Naive thymus-derived CD4-positive, alpha-beta T cell (primary cell): ENCODE measurements at places on chromosomes 1 and 21. TPM values are rescaled to one million over a fixed set of nuclear protein-coding genes. Genes with fewer than 3 reads are reported as not detected.
A peak's percentile ranks its signal among the peaks of the same experiment; 100 is the strongest.

The CR1L gene
- total RNA-seq: not detected in 2 replicates

The OPTC gene
- total RNA-seq: not detected

The KRTAP7-1 gene
- not detected for total RNA-seq

The TENT5C gene
- 3.9 TPM for total RNA-seq

The CLDN17 gene
- not detected in 2 replicates for total RNA-seq

The ZBTB8A gene
- total RNA-seq: not detected

The TTC39A gene
- not detected for total RNA-seq

DNA sequence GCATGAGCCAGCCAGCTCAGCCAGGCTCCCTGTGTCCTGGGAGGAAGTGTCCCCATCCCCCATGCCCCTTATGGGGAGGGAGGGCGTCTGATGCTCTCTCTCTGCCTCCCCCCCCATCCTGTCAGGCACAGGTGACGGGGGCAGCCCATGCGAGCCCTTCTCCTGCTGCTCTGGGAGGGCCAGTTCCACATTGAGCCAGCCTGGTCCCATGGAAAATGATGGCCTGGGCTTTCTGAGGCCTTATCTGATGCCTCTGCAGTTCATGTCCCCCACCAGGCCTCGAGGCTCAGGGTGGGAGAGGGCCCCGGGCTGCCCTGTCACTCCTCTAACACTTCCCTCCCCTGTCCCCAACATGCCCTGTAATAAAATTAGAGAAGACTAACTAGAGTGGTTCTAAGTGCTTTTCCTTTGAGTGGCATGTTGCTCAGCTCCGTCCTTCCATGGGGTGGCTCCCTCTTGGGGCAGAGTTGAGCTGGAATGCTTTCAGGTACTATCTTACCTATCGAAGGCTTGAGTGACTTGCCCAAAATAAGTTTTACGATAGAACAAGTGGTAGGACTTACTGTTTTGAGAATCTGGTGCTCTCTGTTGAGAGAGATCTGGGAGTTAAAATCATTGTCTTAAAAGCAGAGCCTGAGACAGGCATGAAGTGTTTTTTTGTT lies 1.8 kb upstream of the MTFR1L start:
- H3K4me3 ChIP-seq: no peak overlapping the region
- peak overlapping the region; percentile 26 for H3K27ac ChIP-seq
- H3K27me3 ChIP-seq: no peaks in the 10 kb centered on the region
- no peak for DNase-seq
- H3K36me3 ChIP-seq: no peaks in the 10 kb centered on the region

DNA sequence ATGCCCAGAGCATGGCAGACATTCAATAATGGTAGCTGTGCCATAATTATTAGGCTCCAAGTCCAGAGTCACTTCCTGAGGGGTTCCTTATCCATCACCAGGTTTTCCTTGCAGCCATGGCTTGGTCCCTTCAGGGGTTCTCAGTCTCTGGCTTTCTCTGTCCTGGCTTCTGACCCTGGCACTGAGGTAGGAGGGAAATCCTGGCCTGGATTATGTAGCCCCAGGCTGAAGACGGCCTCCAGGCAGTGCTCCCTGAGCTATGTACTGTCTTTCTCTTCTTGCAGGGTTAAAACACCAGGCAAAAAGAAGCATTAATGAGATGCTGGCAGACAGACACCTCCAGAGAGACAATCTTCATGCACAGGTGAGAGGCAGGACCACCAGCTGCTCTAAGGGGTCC lies 9.5 kb upstream of the PADI3 start:
- H3K4me1 ChIP-seq: no peaks in the 10 kb centered on the region
- no peaks in the 10 kb centered on the region for H3K36me3 ChIP-seq
- no peak overlapping the region for H3K27ac ChIP-seq
- no peak for DNase-seq

DNA sequence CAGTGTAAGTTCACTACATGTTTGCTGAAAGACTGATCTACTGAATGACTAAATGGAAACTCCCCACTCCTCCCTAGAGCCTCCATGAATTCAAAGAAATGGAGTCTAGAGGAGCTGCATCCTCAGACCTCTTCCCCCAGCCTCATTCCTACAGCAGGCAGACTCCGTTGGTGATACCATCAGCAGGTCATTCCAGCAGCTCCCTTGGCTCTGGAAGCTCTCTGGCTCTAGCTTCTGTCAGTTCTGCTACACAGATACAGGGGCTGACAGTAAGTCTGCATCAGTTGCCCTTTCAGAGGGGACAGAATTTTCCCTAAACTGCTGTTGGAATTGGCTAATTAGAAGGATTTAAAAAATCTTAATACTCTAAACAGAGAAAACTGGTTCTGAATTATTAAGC lies 31.7 kb upstream of the DMRTA2 start:
- no peak overlapping the region for H3K27ac ChIP-seq
- DNase-seq: no peak
- peaks cover 5% of the 10 kb centered on the region for H3K36me3 ChIP-seq

GRCh38 chr1:215543191-215543606 lies 23.9 kb upstream of the KCTD3 start:
- H3K36me3 ChIP-seq: no peaks in the 10 kb centered on the region
- no peak for DNase-seq
- H3K4me1 ChIP-seq: no peaks in the 10 kb centered on the region
- no peak overlapping the region for H3K4me3 ChIP-seq
- no peak overlapping the region for H3K27ac ChIP-seq
- no peaks in the 10 kb centered on the region for H3K27me3 ChIP-seq

DNA sequence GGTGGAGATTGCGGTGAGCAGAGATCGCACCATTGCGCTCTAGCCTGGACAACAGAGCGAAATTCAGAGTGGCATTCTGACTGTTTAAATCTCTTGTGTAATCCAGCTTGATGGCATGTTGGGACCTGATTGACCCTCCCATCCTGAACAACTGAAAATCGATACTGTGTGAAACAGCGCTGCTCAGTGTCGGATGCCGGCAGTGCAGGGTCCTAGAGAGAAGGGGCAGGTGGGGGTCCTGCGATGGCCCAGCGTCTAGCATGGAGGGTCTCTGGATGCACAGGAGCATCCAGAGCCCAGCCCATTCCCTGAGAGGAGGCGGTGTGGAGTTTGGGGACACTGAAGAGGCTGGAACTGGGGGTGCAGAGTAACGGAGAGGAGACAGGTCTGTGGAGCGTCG lies 15.8 kb downstream of the AGT start:
- H3K4me1 ChIP-seq: no peaks in the 10 kb centered on the region
- no peak for DNase-seq
- H3K36me3 ChIP-seq: peaks cover 11% of the 10 kb centered on the region
- H3K27ac ChIP-seq: no peak overlapping the region
- H3K27me3 ChIP-seq: no peaks in the 10 kb centered on the region

- DNase-seq: no peak
- H3K27ac ChIP-seq: no peak overlapping the region
- H3K4me3 ChIP-seq: no peak overlapping the region
Measured at GRCh38 chr21:34790834-34791233, 122.0 kb downstream of the CLIC6 start.

DNA sequence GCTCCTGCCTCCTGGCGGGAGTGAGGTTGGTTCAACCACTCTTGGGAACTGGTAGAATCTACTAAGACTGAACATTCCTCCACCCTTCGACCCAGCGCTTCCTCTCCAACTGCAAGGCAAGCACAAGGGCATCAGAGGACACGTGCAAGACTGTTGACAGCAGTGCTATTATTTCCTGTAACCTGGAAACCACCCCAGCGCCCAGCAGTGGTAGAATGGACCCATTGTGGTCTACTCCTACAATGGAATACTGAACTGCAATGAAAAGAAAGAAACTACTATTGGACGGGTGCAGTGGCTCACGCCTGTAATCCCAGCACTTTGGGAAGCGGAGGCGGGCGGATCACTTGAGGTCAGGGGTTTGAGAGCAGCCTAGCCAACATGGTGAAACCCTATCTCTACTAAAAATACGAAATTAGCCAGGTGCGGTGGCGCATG lies 33.0 kb upstream of the TARDBP start:
- H3K27ac ChIP-seq: no peak overlapping the region
- H3K4me1 ChIP-seq: no peaks in the 10 kb centered on the region
- DNase-seq: no peak
- H3K36me3 ChIP-seq: no peaks in the 10 kb centered on the region

DNA sequence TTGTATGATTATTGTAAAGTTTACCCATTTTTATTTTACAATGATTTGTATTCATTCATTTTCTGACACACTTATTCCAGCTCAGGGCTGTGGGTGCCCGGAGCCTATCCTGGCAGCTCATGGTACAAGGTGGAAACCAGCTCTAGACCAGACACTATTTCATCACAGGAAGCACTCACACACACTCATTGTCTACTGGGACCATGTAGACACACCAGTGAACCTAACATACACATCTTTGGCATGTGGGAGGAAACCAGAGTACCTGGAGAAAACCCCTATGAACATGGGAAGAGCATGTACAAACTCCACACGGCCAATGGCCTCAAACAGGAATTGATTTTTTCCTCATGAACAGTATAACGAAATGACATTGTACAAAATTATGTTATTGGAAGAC lies 2.4 kb downstream of the DTL start:
- DNase-seq: no peak
- H3K27ac ChIP-seq: no peak overlapping the region
- no peak overlapping the region for H3K4me3 ChIP-seq
- H3K4me1 ChIP-seq: peaks cover 26% of the 10 kb centered on the region
- no peaks in the 10 kb centered on the region for H3K36me3 ChIP-seq
- no peaks in the 10 kb centered on the region for H3K27me3 ChIP-seq

DNA sequence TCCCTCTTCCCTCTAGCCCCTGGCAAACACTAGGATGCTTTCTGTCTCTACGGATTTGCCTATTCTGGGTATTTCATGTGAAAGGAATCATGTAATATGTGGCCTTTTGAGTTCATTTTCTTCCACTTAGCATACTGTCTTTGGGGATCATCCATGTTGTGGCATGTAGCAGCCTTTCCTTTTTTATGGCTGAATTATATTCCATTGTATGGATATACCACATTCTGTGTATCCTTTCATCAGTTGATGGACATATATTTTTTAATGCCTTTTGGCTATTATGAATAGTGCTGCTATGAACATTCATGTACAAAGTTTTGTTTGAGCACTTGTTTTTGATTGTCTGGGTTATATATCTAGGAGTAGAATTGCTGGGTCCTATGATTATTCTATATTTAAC lies 258.4 kb upstream of the CSF3R start:
- H3K36me3 ChIP-seq: no peaks in the 10 kb centered on the region
- H3K27me3 ChIP-seq: no peaks in the 10 kb centered on the region
- H3K4me3 ChIP-seq: no peak overlapping the region
- no peak for DNase-seq
- no peaks in the 10 kb centered on the region for H3K4me1 ChIP-seq

DNA sequence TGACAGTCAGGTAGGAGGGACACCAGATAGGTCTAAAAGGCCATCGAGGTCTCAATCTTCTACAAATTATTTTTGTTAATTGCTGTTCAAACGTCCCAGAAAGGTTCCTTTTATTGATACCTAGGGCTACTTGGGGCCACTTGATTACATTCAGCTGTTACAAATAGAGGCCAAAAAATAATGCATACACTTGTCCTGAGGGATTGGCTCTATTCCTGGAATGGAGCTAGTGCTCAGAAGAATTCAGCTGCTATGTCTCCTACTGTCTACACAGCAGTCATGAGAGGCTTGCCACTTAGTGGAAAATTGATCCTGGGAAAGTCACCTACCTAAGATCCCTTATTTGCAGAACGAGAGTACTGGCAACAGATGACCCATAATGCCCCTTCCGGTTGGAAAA lies 498.3 kb downstream of the ADGRL2 start:
- H3K27me3 ChIP-seq: no peaks in the 10 kb centered on the region
- no peak overlapping the region for H3K27ac ChIP-seq
- H3K36me3 ChIP-seq: no peaks in the 10 kb centered on the region
- DNase-seq: no peak
- no peaks in the 10 kb centered on the region for H3K4me1 ChIP-seq
